ENCODE measurements at places on chromosomes 2 and 18. TPM values are rescaled to one million over a fixed set of nuclear protein-coding genes. Genes with fewer than 3 reads are reported as not detected.

Gene SLC5A7
- polyA plus RNA-seq, result 0.79 TPM

DNA sequence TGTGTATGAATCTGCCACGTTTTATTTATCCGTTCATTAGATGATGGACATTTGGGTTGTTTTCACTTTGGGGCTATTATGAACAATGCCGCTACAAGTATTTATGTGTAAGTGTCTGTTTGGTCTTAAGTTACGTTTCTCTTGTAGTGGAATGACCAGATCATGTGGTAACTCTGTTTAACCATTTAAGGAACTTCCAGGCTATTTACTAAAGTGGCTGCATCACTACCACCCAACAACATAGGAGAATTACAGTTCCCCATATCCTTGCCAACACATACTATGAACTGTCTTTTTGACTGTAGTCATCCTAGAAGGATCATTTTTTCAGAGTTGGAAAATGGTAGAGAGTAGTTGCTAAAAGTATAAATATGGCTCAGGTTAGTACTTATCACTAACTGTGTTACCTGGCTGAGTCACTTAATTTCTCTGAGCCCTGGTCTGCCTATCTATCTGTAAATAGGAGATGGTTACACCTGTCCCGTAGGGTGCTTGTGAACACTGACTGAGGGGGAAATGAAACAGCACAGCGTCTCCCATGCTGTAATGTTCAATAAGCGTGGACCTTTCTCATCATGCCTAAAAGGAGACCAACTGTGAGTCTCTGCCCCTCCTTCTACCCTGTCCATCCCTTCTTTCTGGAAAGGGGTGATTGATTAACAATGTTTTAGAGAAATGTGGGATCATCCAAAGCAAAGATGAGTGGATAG, 103.1 kb downstream of the SH3RF3 start:
- no peak for DNase-seq

DNA sequence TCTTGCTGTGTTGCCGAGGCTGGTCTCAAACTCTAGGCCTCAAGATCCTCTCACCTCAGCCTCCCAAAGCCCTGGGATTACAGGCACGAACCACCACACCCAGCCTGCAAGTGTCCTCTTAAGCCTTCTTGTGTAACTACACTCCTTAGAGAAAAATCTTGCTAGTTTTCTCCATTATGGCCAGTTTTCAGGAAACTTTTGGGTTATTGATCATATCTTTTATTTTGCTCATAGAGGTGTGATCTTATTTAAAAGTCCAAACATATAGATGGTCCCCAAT, 2.4 kb downstream of the SOCS6 start:
- no peak for DNase-seq

DNA sequence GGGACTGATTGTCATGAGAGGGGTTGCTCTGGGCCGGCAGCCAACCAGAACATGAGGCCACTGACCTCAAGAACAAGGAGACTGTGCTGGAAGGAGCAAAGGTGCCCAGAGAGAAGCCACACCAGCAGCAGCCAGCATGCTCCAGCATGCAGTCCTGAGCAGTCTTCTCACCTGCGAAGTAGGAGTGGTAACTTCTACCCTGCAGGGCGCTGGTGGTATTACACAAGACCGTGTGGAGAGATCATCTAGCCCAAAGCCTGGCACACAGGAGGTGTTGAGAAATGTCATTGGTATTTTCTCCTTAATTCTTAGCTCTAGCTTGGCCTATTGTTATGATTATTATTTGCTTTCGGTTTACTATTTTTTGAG, 132.7 kb downstream of the TSN start:
- DNase-seq, result no peak

DNA sequence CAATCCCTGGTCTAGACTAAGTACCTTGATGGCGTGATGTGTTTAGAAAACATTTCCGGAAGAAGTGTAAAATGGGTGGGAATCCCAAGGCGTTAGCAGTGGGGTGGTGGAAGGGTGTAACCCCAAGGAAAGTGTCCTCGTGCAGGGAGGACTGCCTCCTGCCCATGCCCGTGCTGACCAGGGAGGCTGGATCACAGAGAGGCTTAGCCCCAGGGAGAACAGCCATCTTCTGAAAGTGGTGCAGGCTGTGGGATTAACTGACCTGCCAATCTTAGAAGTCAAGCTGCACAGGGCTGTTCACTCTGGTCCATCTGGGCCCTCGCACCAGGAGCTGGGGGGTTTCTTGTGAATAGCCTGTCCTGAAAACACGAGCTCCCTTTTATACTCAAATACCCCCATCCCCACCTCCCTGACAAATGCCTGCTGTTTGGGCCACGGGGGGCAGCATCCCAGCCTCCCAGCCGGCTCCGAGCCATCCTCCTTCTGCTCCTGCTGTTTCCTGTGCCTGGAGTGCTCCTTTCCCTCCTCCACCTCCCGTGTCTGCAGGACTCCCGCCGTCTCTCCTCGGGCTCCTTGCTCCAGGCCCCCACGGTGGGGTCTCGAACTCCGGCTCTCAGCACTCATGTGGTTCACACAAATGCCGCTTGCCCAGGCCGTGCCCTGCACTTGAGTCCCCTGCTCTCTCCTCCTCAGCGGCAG, 52.1 kb upstream of the PXDN start:
- no peak for DNase-seq
